ENCODE measurements at places on chromosomes 4 and X.

GRCh38 chr4:41142376-41143310, 71.7 kb downstream of the APBB2 start:
- no peak for DNase-seq

DNA sequence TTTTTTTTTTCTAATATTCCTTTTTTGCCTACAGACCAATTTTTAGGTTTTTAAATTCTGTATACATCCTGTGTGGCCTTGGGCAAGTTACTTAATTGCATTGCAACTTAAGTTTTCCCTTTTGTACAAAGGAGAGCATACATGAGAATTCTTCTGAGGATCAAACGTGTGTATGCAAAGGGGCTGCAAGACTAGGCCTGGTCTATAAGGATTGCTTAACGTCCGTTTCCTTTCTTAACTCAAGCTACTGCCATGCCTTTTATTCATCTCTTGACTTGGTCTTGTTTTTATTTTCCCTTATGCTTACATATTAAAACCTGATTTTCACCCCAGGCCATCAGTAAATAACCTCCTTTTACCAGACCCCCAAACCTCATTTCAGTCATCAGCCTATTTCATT, 13.6 kb downstream of the RBPJ start:
- no peak for DNase-seq

- DNase-seq: no peak
These were observed 52.1 kb upstream of the NDST4 start for GRCh38 chr4:115165503-115165902.

DNA sequence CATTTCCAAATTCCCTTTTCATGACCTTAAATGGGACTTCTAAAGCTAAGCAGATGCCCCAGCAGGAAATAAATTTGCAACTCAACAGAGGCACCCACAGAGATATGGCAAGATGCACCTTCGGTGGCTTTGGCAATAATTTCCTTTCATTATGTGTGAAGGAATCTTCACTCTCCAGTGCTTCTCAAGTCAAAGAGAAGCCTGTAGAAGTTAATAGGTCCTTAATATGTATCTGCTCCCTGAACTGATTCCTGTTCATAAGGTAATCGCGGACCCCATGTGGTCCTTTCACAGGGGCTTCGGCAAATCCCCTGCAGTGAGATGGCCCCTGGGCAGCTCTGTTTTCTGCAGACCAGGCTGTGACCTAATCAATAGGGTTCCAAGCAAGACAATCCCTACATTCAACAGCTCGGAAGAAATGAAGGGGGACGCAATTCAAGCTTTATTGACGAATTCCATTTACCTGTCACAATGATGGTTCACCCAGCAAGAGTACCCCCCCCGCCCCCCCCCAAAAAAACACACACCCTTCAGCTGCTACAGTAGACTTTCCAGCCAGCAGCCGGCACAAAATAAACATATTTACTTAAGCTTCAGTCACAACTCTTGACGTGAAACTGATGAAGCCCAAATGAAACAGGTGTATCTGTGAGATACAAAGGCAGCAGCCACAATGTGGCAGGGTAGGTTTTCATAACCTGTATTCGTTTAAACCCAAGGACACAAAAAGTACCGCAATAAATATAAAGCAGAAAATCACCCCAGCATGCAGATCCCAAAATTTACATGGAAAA, 35.3 kb downstream of the FAT1 start:
- no peak for DNase-seq

- no peak for DNase-seq
These were observed 3.3 kb downstream of the RELL1 start for GRCh38 chr4:37682701-37683401.

DNA sequence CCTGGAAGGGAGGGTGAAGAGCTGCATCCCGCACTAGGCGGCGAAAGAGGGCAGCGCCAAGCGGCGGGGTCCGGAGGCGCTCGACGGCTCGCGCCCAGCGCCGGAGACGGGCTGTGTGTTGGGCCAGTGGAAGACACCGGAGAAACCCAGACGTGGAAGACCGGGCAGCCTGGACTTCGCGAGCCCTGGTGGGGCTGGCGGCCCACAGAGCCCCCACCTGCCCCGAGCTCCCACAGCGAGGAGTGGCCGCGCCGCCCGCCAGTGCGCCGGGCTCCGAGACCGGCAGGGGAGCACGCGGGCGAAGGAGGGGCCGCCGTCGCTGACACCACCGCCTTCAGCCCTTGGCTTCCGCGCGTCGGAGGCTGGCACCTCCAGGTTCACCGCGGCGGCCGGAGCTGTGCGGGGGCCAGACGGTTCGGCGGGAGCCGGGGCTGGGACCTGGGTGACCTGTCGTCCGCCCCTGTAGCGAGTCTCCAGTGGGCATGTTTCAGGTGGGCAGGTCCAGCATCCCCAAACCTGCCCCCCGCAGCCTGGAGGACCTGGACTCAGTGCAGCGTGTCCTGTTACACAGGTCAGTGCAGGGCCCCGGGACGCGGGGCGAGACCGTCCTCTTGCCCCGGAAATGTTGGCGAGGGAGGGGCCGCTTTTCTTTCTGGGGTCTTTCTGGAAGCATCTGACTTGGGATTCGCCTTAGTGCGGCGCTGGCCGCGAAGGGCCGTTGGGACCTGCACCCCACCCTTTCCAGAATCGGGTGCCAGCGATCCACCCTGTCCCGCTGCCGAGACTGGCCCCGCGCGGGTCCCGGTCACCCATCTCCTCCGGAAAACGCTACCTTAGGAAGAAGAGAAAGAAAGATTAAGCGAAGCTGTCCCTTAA, 9.6 kb upstream of the INTU start:
- DNase-seq: no peak

GRCh38 chr4:110633358-110634341, 10.8 kb upstream of the PITX2 start:
- no peak for DNase-seq

- DNase-seq: no peak
These were observed 15.0 kb downstream of the SCARB2 start for GRCh38 chr4:76198411-76199237.

DNA sequence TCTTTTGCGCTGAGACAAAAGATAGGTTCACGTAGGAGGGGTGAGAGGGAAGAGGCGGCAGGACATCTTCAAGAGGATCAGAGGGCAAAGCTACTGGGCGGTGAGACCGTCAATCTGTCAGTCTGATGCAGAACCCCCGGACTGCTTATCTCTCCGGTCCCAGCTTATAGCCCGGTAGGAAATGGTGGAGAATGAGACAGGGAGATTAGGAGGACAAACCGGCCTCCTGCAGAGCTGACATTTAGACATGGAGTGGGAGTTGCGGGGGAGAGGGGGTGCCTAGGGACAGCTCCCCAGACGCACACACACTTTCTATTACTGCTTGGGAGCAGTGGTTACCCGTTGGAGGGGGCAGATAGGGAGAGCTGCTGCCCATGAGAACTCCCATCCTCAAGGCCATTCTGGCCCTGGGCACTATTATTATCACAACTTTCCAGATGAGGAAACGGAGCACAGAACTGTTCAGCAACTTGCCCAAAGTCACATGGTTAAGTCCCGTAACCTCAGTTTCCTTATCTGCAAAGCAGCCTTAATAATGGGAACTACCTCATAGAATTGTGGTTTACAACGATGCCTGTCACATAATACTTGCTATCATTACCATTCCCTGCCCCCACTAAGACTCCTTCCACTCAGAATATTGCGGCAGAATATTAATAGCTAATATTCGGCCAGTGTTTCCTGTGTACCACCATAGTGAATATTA, 1.1 kb upstream of the HDAC6 start:
- no peak for DNase-seq

- no peak for DNase-seq
These were observed 250.1 kb downstream of the C4orf33 start for GRCh38 chr4:129346036-129346435.

DNA sequence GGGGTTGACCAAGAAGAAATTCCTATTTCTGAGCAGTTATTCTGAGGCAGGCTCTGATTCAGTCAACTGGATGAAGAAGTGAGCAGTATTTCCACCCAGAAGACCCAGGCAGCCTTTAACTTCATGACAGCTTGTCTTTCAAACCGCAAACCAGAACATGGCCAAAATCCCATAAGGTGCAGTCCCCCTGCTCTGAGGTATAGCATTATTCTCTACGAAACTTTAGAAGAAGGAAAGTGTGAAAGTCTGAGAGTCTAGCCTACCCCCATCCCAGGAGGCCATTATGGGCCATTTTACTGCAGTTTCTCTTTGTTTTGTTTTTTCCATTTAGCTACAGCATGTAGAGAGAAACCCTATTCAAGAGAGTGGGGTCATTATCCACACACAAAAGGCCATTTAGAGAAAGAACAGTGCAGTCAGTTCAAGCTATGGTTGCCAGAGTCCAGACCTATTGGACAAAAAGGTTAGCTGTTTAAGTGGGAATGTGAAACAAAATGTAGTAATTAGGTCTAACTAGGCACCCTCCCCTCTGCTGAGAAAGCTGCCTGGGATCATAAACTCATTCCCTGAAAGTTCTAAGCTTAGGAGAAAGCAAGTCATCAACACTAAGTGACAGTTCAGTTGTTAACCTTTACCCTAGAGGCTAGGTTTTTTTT, 52.1 kb upstream of the RASGEF1B start:
- DNase-seq: no peak

- DNase-seq: no peak
These were observed 186.9 kb downstream of the DCHS2 start for GRCh38 chr4:154304679-154305078.

GRCh38 chr4:7433376-7434140, 1.2 kb downstream of the PSAPL1 start:
- DNase-seq: no peak

- DNase-seq: no peak
These were observed 2.0 kb upstream of the SOD3 start for GRCh38 chr4:24793219-24794005.
